Mucosa of gallbladder (tissue), 1 donor: ENCODE measurements at places on chromosomes 1 and 21. TPM values are rescaled to one million over a fixed set of nuclear protein-coding genes. Genes with fewer than 3 reads are reported as not detected.

The POTED gene
- total RNA-seq: not detected

- no peak for DNase-seq
Measured at GRCh38 chr1:156949127-156949526, 28.7 kb downstream of the LRRC71 start.

DNA sequence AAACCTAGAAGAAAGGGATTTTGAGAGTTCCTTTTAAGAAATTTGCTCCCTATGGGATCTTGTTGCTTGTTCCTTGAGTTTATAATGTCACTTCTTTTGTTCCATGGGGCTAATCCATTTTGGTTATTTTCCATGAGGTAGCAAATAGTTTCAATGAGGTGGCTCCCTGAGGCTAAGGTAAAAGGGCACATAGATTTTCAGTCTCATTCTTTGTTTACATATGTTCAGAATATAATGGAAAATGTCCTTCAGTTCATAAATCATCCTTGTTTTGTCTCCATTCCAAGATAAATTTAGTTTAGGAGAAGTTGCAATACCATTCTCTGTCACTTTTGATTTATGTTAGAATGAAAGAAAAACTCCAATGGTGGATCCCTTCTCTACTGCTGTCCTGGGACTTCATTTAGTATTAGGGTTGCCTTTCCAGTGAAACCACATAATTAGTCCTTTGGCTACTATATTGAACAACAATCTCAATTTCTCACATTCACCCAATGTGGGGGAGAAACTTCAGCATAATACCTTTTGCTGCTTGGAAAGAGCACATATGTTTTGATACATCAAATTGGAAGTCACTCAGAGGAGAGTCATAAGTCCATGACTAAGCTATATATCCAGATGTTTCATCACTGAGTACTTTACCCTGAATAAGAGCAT, 80.9 kb upstream of the ADAMTS5 start:
- no peak for DNase-seq

The SLC30A1 gene
- 28.1 TPM for total RNA-seq

GRCh38 chr1:166169182-166169581, 2.4 kb upstream of the FAM78B start:
- no peak for DNase-seq

GRCh38 chr1:235835226-235835625, 31.5 kb downstream of the LYST start:
- DNase-seq: peak; percentile 39

DNA sequence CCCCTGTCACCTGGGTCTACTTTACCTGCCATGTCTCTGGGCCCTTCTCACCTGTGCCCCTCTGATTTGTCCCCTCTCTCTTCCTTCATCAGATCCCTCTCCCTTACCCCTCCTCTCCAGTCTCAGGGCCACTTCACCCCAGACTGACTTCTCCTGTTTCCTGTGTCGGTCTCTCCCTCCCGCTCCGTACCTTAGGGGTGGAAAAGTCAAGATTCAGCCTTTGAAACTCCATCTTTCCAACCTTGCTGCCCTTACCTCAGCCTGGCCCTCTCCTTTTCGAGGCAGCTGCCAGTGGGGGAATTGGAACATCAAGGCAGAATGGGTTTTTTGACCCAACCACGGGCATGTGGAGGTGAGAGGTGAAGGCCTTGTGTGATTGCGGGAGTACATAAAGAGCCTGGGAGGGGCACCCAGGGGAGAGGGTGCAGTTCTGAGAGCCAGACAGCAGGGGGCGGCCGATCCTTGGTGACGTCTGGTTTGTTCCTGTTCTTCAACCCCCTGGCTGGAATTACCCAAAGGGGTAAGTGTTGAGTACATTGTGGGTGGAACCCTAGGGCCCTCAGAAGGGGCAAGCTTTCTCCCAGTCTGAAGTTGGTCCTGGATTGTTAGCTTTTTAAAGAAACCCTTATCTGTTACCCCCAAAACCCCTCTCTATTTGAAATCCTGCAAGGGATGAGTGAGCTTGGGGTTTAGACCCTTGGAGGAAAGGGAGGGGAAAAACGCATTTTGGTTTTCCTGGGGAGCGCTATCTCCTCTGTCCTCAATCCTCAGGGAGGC, 12.3 kb upstream of the DMBX1 start:
- peak; percentile 75 for DNase-seq
